Pancreas (tissue), 10 donors: ENCODE measurements at places on chromosomes 16 and 17.

GRCh38 chr17:77877036-77877435 lies 81.5 kb upstream of the TNRC6C start:
- no peak for DNase-seq

DNA sequence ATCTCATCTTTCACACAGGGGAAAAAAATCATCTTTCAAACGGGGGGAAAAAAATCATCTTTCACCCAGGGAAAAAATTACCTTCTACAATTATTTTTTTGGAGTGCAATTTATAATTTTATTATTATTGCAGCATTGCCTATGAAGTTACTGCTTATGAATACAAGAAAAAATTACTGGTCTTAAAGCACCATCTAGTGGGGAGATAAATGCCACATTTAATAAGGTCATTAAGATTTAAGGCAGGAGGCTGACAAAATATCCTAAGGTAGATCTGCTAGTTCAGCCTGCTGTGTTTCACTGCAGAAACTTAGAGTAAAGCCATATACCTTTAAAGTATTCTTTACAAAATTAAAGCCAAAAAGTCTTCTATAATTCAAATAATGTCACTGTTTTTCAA lies 13.7 kb downstream of the SHCBP1 start:
- DNase-seq: no peak

DNA sequence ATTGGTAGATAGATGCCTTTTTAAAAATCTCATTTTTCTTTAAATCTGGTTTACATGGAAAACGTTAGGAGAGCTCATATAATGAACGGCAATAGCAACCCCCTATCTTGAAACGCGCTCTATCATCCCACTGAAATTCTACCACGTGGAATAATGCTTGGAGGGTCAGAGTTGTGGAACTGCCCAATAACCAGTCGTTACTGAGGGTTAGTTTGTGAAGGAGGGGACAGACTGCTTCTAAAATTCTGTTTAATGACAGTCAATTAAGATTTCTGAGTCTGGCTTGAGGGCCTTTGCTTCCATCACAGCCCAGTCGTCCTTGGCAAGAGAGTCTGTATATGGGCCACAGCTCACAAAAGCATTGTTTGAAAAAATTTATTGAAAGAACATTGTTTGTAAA lies 482 bp downstream of the IRF8 start:
- no peak for DNase-seq

- DNase-seq: no peak
Measured at GRCh38 chr17:80086081-80086480, 15.3 kb upstream of the GAA start.

GRCh38 chr17:64145375-64145750 lies 15.4 kb upstream of the ERN1 start:
- DNase-seq: no peak

- no peak for DNase-seq
Measured at GRCh38 chr17:7340179-7340578, 3.9 kb downstream of the ACAP1 start.

- DNase-seq: no peak
Measured at GRCh38 chr17:8679126-8679525, 48.6 kb upstream of the MYH10 start.

DNA sequence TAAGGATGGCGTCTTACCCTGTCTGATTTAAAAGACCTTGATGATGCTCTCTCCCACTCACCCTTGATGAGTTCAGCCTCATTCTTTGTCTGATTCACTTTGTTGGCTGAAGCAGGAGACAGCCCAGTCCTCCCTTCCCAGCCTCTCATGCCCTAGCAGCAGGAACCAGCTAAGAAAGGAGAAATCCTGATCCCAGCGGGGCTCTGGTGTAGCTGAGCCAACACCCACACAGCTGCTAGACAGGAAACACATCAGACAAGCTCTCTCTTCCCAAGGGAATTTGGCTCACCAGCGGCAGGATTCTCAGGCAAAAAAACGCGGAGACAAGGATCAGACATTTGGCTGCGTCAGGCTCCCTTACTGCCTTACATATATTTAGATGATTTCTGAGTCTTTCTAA lies 211.5 kb downstream of the CDH11 start:
- DNase-seq: peak; percentile 21

DNA sequence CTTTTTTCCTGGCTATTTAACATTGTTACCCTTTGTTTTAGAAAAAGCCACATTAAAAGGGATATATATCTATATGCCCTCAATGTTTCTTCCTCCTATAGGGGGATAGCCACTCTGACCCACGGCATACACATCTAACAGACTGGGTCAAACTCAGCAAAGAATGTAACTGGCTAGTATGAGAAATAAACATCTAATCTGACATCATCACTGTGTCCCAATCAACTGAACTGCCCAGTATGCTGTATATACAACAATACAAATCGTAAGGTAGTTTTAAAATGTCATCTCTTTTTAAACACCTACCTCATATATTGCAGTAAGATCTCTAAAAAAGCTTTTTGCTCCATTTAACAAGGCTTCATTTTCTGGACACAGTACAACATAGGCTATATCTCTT lies 39.9 kb upstream of the INTS2 start:
- no peak for DNase-seq

- DNase-seq: peak; percentile 28
Measured at GRCh38 chr16:1048442-1049112, 24.0 kb upstream of the SSTR5 start.

DNA sequence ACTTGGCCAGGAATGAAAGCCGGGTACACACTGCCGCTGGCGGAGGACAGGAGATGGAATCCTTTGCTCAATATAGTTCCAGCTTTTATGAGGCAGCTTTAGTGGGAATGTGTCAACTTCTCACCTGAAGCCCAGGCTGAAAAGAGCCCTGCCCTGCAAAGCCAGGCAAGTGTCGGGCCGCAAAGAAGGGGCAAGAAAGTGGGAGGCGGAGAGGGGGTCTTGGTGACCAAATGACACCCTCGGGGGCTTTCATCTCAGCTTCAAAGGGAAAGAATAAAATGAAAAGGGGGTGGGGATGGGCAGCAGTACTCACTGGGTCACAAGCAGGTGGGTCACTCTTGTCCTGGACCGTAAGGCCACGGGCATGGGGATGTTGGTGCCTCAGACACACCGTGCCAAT lies 62.9 kb downstream of the C16orf95 start:
- DNase-seq: no peak

DNA sequence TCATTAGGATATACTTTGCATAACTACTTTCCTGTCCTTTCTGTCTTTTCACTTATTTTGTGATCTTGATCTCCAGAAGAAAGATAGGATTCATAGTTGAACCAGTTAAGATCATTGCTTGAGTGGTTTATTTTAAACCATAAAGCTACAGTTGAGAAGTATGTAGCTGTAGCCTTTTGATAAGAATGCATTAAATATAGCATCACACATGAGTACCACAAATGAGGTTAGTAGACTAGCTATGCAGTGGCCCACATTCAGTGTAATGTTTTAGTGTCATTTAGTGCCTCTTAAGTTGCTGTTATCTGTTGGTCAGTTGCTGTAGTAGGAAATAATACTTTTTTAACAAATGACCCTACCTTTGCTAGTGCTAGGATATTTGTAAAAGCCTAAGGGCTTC lies 1.3 kb downstream of the NLK start:
- no peak for DNase-seq

DNA sequence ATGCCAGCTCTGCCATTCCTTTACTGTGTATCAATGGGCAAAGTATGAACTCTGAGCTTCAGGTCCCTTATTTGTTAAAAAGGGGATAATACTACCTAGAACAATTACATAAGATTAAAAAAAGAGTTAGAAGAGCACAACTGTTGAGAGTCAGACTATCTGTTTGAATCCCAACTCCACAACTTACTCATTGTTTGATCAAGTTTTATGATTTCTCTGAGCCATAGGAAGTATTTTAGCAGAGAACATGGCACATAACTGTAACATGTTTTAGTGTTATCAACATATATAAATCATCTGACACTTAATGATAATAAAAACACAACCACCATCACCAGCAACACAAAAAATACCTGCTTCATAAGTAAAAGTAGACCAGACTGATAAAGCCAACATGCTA lies 421.3 kb downstream of the ZFHX3 start:
- DNase-seq: no peak
